Activated CD4-positive, CD25-positive, alpha-beta regulatory T cell (primary cell): ENCODE measurements at places on chromosomes 4 and X.

- no peak for DNase-seq
Measured at GRCh38 chr4:62627141-62627540, 1427.0 kb downstream of the ADGRL3 start.

DNA sequence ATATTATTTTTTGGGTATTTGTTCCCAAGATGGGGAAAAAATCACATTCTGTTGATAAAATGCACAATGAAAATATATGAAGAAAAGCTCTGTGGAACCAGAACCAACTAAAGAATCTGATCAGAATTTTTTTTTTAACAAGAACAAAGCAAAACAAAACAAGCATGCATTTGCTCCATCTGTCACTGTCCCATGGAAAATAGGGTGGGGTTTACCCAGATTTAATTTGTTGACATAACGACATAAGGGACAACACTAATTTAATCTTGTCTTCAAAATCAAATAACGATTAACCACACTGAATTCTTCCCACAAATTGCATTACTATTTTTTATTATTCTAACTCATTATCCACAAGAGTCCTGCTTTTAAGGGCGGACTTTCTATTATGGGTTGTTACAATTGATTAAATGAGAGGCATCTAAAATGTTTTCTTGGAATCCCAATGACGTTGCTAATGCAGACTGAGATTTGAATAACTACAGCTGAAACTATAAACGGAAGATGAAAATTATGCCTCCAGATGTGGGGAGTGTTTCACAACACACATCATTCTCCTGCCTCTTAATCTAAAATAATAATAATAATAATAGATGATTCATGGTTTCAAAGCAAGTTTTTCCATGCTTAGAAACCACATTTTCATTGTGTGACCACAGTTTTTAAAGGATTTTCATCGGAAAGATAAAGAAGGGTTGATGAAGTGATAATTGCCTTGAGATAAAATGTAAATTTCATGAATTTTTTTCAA lies 307.0 kb upstream of the CPEB2 start:
- DNase-seq: no peak

DNA sequence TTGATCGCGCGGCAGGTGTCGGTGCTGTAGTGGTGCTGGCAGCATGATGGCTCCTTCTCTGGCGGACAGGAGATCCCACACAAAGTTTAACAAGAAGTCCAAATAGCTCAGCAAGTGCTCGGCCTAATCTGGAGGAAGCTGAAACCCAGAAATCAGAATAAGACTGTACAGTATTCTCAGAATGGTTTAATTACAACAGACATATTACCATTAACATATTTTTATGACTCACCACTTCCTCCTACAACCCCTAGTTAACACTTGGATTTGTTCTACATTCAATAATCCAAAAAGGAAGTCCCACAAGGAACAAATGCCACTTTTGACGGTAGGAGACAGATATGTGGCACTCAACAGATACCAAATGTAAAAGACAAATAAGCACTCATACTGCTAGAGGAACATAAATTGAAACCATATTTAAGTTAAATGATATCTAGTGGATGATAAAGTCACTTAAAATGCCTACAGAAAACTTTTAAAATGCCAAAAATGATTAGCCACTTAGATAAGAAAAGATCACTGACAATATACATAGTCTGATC lies 91.2 kb downstream of the HUWE1 start:
- no peak for DNase-seq

DNA sequence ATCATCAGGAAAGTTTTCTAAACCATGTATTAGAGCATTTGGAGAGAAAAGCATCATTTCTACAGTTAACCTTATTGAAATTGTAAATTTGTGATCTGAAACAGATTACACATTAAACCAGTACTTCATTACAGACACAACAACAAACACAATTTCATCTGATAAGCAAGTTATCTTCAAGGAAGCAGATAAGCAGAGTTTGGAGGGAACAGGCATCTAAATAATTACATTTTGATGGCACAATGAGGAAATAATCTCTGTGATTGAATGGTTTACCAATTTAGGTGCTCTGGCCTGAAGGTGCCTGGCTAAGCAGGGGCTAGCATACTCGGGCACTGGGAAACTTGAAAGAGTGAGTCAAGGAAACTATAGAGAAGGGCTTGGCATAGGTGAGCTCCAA lies 619.8 kb downstream of the PACRGL start:
- DNase-seq: no peak

DNA sequence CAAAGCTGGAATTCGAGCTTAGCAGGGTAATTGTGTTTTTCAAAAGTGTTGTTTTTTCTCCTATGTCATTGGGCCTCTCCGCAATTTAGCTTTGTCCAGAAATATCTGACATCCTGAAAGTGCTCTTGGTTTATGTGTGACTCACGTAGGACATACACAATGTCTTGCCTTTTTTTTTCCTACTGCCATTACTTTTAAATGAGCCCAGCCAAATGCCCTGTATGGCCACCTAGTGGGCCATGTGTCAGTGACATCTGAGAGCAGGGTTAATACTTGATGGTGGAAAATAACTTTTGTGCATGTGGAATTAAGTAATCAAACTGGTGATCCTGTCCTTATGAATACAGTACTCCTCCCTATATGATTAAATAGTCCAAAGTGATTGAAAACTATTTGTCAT lies 1411.1 kb upstream of the TENM3 start:
- DNase-seq: no peak
